ENCODE measurements at places on chromosomes 12 and 14.
A peak's percentile ranks its signal among the peaks of the same experiment; 100 is the strongest.

- no peak for DNase-seq
Observed at GRCh38 chr12:118311666-118312065, 61.0 kb downstream of the TAOK3 start.

DNA sequence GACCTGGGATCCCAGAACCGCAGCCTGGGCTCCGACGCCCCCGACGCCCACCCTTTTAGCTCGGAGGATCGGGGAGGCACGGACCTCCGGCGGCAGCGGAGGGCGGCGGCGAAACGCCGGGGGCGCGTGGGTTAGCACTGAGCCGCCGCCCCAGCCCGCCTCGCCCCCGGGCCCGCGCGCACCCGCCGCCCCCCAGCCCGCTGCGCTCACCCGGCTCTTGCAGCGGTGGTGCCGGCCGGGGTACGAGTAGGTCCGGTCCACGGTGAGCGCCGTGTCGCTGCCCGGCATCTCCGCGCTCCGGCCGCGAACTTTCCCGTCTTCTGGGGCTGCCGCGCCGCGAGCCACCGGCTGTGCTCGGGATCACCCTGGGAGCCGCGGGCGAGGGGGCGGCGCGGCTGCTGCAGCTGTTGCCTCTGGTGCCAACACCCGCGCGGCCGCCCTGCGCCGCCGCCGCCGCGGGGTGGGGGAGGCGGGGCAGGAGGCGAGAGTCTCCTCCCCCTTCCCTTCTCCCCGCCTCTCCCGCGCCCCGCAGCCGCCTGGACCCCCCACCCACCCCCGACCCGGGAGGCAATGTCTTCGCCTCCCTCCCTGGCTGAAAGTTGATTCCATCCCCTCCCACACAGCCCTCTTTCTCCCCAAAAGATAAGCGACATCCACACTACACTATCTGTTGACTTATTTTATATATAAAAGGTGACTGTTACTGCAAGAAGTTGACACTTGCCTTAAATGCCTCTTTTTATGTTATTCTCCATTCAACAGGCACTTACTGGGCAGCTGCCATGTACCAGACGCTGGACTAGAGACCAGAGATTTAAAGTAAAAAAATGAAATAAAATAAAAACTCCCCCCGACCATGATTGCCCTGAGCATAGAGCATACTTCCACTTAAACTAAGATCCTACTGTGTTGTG is at the start of gene TMCC3:
TMCC3 (minus strand) TSS at position 415 of the 914 bp plus-strand sequence; CDS start at position 288, 127 bp downstream.
- DNase-seq, result no peak

- no peak for DNase-seq
Observed at GRCh38 chr14:94121485-94121884, 7.9 kb downstream of the IFI27L2 start.

DNA sequence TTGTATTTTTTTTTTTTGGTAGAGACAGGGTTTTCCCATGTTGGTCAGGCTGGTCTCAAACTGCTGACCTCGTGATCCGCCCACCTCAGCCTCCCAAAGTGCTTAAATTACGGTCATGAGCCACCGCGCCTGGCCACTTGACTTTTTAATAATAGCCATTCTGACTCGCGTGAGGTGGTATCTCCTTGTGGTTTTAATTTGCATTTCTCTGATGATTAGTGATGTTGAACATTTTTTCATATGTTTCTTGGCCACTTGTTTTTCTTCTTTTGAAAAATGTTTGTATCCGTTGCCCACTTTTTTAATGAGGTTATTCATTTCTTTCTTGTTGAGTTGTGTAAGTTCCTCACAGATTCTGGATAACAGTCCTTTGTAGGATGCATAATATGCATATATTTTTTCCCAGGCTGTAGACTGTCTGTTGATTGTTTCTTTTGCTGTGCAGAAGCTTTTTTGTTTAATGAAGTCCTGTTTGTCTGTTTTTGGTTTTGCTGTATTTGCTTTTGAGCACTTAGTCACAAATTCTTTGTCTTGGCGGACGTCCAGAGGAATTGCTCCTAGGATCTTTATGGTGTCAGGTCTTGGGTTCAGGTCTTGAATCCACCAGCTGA is 10.3 kb upstream of the PGAM5 start:
- DNase-seq, result no peak

- DNase-seq, result no peak
Observed at GRCh38 chr12:91851741-91852477, 293.7 kb downstream of the BTG1 start.

DNA sequence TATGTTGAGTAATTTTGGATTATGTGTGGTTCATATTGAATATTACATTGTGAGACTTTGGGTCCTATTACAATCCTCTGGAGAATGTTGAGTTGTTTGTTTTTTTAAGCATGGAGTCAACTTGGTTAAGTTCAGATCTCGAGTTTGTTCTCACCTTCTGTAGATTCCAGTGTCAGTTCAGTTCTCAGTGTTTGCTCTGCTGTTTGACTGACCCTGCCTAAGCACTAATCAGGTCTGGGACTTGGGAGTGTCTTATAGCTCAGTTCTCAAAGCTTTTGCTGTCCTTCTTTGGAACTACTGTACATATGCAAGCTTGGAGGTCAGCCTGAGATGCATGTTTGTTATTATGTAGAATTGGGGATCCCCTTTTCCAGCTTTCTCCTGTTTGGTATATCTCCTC is 63.1 kb downstream of the DIP2B start:
- no peak for DNase-seq

DNA sequence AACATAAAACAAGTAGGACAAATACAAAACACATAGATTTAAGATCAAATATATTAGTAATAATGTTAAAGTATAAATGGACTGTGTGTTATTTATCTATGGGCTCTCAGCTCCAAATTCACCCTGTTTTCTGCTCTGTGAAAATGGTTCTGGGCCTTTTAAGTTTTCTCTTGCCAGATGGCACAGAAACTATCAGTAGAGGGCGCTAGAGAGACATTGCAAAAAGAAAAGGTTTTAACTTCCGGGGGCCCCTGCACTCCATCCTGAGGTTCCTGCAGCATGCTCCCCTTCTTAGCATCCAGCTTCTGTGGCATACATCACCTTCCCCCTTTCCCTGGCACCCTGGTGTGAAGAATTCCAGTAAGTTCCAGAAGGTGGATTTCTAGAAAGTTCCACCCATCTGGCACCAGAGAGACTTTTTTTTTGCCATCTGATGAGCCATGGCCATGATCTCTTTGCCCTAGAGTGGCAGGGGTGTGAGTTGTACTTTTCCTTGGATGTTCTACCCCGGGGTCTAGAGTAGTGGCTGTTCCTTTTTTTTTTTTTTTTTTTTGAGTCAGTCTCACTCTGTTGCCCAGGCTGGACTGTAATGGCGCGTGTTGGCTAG is 29.3 kb downstream of the ZCRB1 start:
- no peak for DNase-seq

DNA sequence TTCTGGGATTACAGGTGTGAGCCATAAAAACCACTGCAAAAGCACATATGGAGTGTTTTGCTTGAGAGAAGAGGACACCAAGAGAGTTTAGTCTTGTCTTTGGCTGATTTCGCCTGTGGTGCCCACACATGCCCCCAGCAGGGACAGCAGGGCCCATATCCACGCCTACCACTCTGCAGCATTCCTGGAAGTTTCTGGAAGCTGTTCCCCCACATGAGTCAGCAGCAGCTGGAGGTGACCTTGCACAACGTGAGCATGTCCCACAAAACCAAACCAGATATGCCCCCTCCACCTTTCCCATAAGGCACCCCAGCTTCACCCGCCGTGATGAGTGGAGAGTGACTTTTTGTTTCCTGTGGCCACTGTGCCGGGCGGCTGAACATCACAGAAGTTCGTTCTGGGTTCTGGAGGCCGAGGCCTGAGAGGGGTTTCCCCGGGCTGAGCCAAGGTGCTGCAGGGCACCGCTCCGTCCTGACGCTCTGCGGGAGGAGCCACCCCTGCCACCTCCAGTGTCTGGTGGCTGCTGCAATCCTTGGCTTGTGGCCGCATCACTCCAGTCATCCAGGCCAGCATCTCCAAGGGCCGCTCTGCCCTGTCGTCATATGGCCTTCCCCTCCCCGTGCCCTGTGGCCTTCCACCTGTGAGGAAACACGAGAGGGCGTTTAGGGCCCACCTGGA is 4.7 kb downstream of the ASPG start:
- no peak for DNase-seq

GRCh38 chr12:113465808-113466453 is 5.7 kb downstream of the LHX5 start:
- no peak for DNase-seq

GRCh38 chr12:49232940-49233841 is 31.7 kb upstream of the TUBA1C start:
- no peak for DNase-seq

DNA sequence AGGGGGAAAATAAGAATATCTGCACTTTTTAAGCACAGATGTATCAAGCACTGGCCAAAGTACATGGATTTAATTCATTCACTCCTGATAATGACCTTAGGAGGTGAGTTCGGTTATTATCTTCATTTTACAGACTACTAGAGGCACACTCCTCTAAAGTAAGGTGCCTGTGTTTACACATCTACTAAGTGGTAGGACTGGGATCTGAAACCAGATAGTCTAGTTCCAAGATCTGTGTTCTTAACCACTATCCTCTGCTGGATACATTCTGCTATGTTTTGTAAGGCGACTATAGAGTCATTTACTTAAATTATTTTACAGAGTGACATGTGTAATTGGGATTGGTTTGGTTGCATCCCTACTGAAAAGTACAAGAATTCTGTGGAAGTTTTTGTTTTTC is 175.3 kb downstream of the ESR2 start:
- no peak for DNase-seq

GRCh38 chr12:124428136-124428791 is 133.4 kb downstream of the RFLNA start:
- DNase-seq, result no peak

DNA sequence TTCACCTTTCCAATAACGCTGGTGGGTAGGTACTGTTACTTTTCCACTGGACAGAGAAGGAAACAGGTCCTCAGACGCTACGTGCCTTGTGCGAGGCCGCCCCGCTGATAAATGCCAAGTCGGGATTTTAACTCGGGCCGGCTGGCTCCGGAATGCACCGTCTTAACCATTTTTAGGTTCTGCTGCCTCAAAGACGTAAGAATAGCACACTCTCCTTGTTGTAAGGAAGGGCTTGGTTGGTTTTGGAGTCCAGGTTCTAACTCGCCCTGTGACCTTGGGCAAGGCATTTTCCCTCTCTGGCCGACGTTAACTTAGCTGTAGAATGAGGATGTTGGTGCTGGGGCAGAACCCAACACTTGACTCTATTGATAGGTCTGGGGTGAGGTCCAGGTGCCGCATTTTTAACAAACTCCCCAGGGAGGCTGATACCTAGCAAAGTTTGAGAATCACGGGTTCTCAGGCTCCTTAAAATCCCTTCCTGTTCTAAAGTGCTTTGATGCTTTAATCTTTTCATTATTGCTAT is 814 bp downstream of the ANKRD13A start:
- DNase-seq, result peak; percentile 16

- no peak for DNase-seq
Observed at GRCh38 chr14:55419663-55420062, 8.0 kb upstream of the ATG14 start.

DNA sequence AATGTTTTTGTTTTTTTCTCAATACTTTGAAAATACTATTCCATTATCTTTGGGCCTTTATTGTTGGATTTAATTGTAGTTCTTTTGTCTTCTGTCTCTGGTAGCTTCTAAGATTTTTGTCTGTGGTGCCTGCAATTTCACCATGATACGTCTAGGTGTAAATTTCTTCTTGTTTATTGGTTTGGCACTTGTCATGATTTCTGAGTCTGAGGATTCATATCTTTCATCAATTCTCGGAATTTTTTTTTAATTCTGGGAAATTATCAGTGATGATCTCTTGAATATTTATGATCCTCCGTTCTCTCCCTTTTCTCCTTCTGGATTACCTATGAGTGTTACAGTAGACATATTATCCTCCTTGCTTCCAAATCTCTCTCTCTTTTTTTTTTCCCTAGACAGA is 14.8 kb upstream of the ADIPOR2 start:
- no peak for DNase-seq

- DNase-seq, result no peak
Observed at GRCh38 chr12:5177731-5178130, 134.1 kb downstream of the KCNA5 start.

GRCh38 chr12:117034701-117035151 is 64.5 kb downstream of the TESC start:
- DNase-seq, result no peak

DNA sequence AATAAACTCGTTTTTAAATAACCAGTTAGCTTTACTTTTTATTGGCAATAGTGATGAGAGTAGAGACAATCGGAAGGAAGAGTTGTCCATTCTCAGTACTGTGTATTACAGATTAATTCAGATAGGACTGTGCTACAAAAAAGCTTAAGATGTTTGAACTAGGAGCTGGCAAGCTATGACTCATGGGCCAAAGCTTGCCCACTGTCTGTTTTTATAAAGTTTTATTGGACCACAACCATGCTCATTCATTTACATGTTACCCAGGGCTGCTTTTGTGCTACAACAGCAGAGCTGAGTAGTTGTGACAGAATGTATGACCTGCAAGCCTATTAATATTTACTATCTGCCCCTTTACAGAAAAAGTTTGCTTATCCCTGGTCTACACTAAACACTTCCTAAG is 19.4 kb downstream of the GNS start:
- DNase-seq, result no peak

DNA sequence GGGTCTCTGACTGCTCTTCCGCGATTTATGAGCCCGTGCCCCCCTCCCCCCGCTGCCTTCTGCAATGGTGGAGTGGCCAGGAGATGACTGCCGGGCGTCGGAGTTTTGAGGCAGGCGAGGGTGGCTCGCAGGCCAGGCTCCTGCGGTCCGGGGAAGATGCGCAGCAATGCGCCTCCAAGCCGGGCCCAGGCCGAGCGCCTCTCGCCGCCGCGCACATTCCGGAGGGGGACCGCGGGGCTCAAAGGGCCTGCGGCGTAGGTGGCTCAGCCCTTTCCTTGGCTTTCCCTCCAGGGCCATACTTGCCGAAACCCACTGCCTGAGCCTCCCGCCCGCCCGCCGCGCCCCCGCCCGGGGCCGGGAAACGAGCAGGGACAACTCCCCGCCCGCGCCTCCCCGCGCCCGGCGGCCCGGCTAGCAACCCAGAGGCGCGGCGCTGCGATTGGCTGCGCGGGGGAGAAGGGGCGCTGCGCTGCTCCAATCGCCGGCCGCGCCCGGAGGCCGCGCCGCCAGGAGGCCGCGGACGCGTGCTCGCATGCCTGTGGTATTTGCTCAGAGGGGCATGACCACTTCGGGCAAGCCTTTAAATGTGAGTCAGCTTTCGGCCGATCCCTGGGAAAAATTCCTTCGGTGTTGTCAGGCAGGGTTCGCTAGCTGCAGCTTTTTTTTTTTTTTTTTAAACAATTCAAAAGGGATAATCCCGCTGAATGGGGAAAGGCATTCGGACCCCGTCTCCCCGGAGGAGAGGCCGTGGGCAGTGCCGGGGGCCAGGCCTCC is 157.9 kb upstream of the PARP11 start:
- DNase-seq, result peak; percentile 71

- DNase-seq, result no peak
Observed at GRCh38 chr12:122866379-122866778, 29.5 kb downstream of the VPS37B start.

GRCh38 chr12:3810540-3810939 is 57.6 kb upstream of the CRACR2A start:
- DNase-seq, result no peak

All from activated CD4-positive, alpha-beta T cell treated with anti-CD3 and anti-CD28 coated beads, Interleukin-2, amount 50 U/mL, for 1 hour (primary cell).